ENCODE measurements at places on chromosomes 4 and X. TPM values are rescaled to one million over a fixed set of nuclear protein-coding genes. Genes with fewer than 3 reads are reported as not detected.

Gene SUPT20HL2
- not detected for total RNA-seq

Gene DTHD1
- 0.22 TPM for total RNA-seq

Gene PLXNA3
- 51.7 TPM for total RNA-seq

Gene ALAS2
- not detected for total RNA-seq

Gene PROM1
- 136 TPM for total RNA-seq

Gene GAGE2A
- total RNA-seq: not detected

Gene HELT
- not detected for total RNA-seq

Gene GLUD2
- 0.24 TPM for total RNA-seq

Gene ADGRG4
- not detected for total RNA-seq

Gene FOXP3
- 0.72 TPM for total RNA-seq

Gene SCFD2
- 17.2 TPM for total RNA-seq

Gene MAGEA2B
- total RNA-seq: not detected

Gene CFAP99
- 1.2 TPM for total RNA-seq

Gene SLC34A2
- total RNA-seq: not detected

Gene GABRQ
- not detected for total RNA-seq

Gene SPON2
- total RNA-seq: 19.6 TPM

Gene BEX1
- total RNA-seq: not detected

Gene NKAP
- 7.1 TPM for total RNA-seq

Gene GIMD1
- total RNA-seq: not detected

Gene CHRNA9
- not detected for total RNA-seq

Gene TRIM75
- total RNA-seq: not detected

Gene FGA
- not detected for total RNA-seq

Gene SPINK2
- 2.7 TPM for total RNA-seq

Gene ESX1
- not detected for total RNA-seq

Gene HS6ST2
- 0.38 TPM for total RNA-seq

Gene TMPRSS11B
- not detected for total RNA-seq

Gene BMX
- 3.8 TPM for total RNA-seq

Gene SGMS2
- total RNA-seq: 37.5 TPM

Gene BGN
- 3.5 TPM for total RNA-seq

Gene TLR10
- 0.25 TPM for total RNA-seq

Gene CSN3
- total RNA-seq: not detected

Gene AFF2
- total RNA-seq: 0.63 TPM

Gene PARM1
- 286 TPM for total RNA-seq

Gene TMEM47
- total RNA-seq: 5.3 TPM

Gene PPEF2
- total RNA-seq: 0.43 TPM

Gene TRIM60
- total RNA-seq: not detected

Gene NCBP2L
- total RNA-seq: not detected

Gene ERAS
- not detected for total RNA-seq

Gene ENPEP
- 1.2 TPM for total RNA-seq

All from mucosa of descending colon (tissue), 3 donors.